GM10248 (cell line): ENCODE measurements at places on chromosomes 2 and 18.
A peak's percentile ranks its signal among the peaks of the same experiment; 100 is the strongest.

GRCh38 chr2:30694286-30695055 lies 112.8 kb downstream of the CAPN13 start:
- DNase-seq, result no peak

- DNase-seq, result no peak
Measured at GRCh38 chr18:50836521-50836957, 16.7 kb upstream of the MRO start.

GRCh38 chr2:62194558-62195420 lies 1.1 kb upstream of the B3GNT2 start:
- no peak for DNase-seq

DNA sequence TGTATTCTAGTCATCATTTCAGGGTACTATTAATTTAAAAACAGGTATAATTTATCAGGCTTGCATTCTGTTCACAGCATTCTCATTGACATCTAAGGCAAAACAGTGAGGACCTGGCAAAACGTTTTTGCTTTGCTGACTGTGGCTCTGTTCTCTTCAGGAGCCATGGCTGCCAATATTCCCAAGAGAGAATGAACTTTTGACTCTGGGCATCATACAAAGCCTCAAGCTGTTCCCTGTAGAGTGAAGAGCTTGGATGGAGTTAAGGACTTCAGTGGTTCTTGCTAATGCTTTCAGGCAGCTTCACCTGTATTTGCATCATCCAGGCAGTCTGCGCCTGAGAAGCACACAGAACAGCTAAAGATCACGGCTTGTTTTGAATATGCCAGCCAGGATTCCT lies 65.9 kb upstream of the CAVIN2 start:
- no peak for DNase-seq

DNA sequence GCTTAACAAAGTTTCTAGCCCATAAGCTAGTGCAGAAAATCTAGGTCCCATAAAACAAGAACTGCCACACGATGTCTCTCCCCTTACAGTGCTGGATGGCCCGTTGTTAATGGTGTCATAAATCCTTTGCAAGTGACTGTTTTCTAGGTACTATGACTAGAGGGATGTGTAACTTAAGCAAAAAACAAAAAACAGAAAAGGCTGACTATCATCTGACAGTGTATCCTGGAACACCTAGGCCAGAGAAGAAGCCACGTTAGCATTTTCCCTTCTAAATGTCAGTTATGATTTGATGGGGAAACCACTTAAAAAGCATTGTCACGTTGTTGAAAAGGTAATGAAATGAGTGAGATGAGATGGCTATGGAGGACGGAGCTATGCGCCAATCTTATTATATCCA lies 2.4 kb downstream of the CASP8 start:
- DNase-seq, result no peak

DNA sequence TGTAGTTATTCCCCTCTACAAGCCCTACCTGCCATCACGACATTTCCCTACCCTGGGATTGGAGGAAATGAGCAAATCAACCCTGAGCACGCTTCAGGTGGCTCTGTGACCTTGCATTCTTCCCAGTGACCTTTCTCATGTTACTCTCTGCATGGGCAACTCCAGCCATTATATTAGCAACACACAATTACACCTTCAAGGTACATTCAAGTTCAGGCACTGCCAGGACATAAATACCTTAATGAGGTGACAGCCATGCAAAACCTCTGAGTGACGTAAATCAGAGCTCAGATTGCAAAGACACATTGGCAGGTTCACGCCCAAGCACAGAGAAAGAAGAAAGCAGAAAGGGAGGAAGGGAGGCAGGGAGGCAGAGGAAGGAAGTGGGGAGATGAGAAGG lies 68.7 kb upstream of the ALK start:
- no peak for DNase-seq

GRCh38 chr2:160616149-160616548 lies 122.5 kb upstream of the RBMS1 start:
- DNase-seq, result no peak

DNA sequence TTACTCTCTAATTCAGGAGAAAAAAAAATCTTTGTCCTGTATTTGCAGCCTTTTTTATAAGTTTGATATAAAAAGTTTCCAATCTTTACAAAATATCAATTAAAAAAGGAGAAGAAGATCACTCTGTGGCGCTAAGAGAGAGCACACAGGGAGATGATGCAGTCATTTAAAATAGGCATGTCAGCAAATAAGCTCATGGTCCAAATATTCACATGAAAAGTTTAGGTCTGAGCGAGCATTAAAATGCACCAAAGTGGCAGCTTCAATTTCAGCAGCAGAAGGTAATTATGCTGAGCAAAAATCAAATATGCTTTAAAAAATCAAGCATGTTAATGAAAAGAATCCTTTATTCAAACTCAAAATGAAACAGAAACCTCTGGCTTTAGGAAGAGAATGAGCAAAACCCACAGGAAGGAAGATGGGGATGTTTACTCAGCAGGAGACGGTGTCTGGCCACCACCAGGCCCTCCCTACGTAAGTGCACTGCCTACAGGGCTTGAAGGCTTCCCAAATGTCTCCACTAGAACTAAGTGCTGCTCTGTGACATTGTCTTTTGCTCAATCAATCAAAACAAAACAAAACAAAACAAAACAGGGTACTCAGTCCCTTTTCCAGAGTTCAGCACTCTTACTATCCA lies 120.4 kb downstream of the L3MBTL4 start:
- no peak for DNase-seq

DNA sequence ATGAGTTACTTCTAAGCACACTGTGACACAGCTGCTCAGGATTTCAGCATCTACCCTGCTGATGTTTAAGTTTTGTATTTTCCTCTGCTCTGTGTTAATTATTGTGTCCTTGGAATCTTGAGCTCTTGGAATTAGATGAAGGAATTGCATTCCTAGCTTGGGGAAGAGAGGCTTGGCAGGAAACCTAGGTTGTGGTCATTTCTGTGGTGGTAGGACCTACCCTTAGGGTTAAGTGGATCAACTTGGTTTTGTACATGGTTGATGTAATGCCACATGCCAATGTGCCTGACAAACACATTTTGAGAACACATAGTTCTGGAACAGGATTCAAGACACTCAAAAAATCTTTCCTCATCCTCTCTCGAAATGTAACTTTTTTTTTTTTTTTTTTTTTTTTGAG lies 264.5 kb upstream of the MEX3C start:
- no peak for DNase-seq

GRCh38 chr2:121999264-121999663 lies 243.8 kb downstream of the TSN start:
- no peak for DNase-seq

- DNase-seq, result no peak
Measured at GRCh38 chr2:150191349-150191748, 296.1 kb downstream of the RND3 start.

GRCh38 chr2:199111458-199111857 lies 346.3 kb downstream of the SATB2 start:
- DNase-seq, result no peak

GRCh38 chr18:77054288-77054605 lies 78.3 kb downstream of the MBP start:
- DNase-seq, result no peak

- DNase-seq, result no peak
Measured at GRCh38 chr18:31688606-31689005, 4.2 kb upstream of the B4GALT6 start.

DNA sequence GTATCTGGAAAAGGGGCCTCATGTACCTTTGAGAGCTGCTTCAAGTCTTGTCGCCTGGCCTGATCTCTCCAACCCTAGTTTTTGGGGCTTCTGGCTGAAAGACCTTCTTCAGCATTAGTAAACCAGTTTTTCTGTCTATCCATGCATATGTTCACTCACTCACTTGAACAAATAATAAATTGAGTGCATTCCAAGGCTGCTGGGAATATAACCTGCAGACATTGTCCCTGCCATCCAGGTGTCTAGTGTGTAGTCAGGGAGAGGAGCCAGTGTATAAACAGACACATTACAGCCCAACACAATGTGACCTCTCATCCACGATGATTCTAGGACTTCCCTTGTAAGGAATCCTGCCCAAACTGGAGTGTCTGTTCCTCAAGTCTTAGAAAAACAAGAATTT lies 262.1 kb downstream of the PRKCE start:
- no peak for DNase-seq

DNA sequence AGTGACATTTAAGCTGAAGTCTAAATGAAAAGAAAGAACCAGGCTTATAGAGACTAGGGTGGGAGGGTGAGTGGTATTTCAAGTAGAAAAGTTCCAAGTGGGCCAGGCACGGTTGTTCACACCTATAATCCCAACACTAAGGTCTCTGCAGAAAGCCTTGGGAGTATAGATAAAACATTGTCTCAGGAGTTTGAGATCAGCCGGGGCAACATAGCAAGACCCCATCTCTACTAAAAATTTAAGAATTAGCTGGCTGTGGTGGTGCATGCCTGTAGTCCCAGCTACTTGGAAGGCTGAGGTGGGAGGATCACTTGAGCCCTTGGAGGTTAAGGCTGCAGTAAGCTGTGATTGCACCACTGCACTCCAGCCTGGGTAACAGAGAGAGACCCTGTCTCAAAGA lies 143.4 kb upstream of the PKDCC start:
- no peak for DNase-seq

DNA sequence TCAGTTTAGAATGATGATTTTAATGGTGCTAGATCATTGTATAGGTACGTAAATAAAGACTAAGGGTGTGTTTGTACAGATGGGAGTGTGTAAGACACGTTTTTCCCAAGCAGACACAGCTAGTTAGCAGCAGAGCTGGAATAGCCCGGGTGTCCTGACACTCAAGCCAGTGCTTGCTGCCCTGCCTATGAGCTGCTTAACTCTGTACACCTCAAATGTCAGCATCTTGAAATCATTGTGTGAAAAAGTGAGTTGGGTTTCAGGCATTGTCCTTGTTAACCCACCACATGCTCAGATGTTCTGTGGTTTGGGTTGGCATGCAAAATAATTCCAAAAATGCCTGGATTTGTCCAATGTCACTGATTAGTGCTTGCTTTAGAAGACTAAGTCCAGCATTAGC lies 13.0 kb upstream of the TET3 start:
- no peak for DNase-seq

GRCh38 chr18:24426398-24427294 lies at the start of gene IMPACT:
Gene IMPACT, plus strand, starts transcription at chr18:24426670. Its CDS starts 87 bp downstream, at chr18:24426757.
- peak; percentile 68 for DNase-seq

DNA sequence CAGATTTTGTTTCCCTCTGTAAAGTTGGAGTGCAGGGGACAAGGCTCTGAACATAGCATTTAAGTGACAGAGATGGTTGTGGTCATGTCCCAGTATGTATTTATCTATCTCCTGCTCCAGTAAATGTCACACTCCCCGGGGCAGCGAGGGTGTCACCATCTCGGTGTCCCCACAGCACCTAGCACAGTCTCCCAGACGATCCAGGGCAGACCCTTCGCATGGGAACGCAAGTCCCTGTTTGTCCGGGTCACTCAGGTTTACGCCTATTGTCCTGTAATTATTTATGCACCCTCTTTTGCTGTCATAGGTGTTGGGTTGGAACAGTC lies 12.6 kb upstream of the NTSR2 start:
- no peak for DNase-seq

DNA sequence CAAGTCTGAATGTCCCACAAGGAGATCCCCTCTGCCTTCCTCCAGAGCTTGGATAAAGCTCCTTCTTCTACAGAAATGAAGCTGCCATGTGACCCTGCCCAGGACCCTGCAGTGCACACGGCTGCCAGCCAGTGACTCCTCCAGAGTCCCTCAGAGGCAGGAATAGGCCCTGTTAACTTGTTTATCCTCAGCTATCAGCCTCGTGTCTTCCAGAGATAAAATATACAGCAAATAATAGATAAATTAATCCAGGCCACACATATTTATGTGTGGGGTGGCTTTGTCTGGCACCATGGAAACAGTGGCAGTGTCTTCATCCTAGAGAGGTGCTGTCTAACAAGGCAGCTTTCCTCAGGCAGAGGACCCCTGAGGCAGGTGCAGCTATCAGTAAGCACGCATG lies 66.7 kb downstream of the TMEM18 start:
- no peak for DNase-seq

- DNase-seq, result no peak
Measured at GRCh38 chr2:102029405-102029804, 37.6 kb downstream of the IL1R2 start.

DNA sequence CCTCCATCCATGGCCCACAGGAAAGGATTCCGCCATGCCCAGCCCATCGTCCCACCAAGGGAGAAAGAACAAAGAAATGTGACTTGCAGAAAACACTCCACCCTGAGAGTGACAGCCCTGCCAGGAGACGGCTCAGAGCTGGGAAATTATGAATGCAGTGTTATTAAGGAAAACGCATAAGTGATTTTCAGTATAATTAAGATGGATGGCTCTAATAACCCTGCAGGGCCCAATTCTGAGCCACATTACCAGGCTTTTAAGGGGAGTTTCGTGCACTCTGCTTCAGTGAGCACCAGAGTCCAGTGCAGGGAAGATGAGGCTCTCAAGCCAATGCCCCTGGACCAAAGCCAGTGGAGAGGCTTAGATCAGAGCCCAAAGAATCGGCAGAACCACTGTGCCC lies 10.6 kb upstream of the TEX51 start:
- no peak for DNase-seq

DNA sequence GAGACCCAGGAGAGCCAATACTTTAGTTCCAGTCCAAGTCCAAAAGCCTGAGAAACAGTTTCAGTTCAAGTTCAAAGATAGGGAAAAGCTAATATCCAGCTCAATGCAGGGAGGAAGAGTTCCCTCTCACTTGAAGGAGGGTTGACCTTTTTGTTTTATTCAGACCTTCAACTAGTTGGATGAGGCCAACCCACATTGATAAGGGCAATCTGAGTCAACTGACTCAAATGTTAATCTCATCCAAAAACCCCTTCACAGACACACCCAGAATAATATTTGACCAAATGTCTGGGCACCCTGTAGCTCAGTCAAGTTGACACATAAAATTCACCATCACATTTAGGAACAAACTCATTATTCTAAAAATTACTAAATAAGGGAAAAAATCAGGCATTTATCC lies 246.8 kb downstream of the METTL4 start:
- DNase-seq, result no peak

GRCh38 chr2:113202305-113203216 lies 28.8 kb downstream of the PSD4 start:
- no peak for DNase-seq

GRCh38 chr2:134261398-134262131 lies 7.7 kb downstream of the MGAT5 start:
- DNase-seq, result no peak

DNA sequence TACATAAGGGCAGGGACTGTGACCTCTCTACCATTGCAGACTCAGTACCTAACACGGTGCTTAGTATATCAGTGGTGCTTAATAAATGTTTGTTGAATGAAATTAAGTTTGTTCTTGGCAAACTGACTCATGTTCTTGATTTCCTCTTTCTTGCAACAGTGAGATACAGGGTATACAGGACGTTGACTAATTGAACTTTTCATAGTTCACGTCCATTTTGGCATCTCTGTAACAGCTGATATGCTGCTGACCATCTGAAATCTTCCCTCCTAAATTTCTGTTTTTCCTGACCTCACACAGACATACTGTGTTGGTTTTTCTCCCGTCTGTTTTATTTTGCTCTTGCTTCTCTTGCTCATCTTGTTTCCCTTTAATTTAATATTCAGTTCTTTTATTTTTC lies 44.2 kb downstream of the LHCGR start:
- DNase-seq, result no peak
